NCI-H1436 treated with DMSO at 0.1 percent for 48 hours (cell line): ENCODE measurements at places on chromosomes 13 and 19.

GRCh38 chr19:34644991-34645461 is 31.9 kb downstream of the SCGB2B2 start:
- DNase-seq: no peak

GRCh38 chr19:56294549-56294948 is 20.1 kb downstream of the ZSCAN5A start:
- no peak for DNase-seq

DNA sequence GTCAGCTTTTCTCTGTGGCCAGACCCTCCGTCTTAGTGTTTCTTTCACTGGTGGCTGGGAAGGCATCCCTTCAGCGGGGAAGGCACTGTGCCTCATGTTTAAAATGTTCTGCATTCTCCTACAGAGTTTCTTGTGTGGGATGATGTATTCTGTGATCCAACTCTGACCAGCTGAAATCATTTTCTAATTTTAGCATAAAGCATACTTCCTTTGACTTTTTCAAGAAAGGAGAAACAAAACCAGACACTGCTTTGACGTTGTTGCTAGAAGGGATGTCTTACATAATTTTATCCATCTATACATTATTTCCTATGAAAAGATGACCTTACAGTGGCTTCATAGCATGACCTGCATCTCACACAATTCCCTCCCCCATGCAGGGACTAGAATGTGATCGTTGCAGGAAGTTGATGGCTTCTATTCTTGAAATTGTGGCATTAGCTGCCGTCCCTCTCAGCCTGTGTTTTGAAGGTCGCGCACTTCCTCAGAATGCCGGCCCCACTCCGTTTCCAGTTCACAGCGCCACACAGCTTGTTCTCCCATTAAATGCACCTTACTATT is 38.6 kb upstream of the TEX29 start:
- DNase-seq: no peak

DNA sequence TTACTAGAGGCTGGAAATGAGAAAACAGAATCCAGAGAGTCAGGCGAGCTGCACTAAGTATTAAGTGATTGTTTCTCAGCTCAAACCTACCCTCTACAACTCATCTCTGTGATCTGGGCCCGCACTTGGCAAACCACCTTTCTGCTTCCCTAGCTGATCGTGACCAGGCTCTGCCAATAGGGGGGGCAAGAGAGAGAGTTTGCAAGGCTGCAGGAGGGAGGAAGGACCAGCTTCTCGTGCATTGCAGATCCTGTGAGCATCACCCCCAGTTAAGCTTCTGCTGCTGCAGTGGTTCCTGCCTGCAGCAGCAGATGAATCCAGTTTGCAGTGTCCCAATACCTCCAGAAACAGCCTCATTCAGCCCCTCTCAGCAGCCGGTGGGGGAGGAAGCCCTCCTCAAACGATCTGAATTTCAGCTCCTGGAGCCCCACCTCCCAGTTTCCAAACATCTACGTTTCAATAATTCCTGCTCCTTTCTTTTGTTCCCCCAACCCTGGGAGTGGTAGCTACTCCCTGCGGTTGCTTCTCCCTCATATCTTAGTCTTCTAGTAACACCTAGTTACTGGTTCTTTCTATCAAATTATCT is 20.0 kb downstream of the XRCC1 start:
- DNase-seq: no peak

- DNase-seq: no peak
These were observed 819.8 kb downstream of the PCDH9 start for GRCh38 chr13:66410314-66410713.

- DNase-seq: no peak
These were observed at the start of gene KLHL1 for GRCh38 chr13:70108356-70109105. KLHL1 (minus strand) TSS chr13:70108452; CDS start chr13:70107699, 753 bp downstream.

GRCh38 chr19:33386361-33386858 is 12.9 kb downstream of the CEBPG start:
- no peak for DNase-seq
